Activated gamma-delta T cell treated with Interleukin-2 at 50 U/mL for 16 hours (primary cell): ENCODE measurements at places on chromosomes 3 and 15.

DNA sequence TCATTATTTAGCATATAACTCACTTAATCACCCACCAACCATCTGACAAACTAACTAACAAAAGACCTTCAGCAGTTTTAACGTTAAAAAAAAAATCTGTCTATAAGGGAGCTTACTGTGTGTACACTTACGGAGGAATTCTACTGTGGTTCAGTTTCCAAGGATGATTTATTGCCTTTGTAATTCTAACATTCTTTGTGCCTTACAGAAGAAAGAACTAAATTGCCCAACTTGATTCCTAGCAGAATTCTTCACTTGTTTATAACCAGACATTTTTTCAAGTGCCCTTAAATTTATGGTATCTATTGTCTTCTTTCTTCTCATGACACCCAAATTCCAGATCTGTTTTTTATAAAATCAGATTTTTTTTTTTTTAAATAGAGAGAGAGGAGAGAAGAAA, 119.7 kb upstream of the IGSF10 start:
- DNase-seq = no peak

GRCh38 chr15:96372554-96372953, 42.1 kb downstream of the NR2F2 start:
- DNase-seq = no peak

- DNase-seq = no peak
These were observed 392.7 kb downstream of the LSAMP start for GRCh38 chr3:116052602-116053001.

- DNase-seq = no peak
These were observed 320.9 kb upstream of the ONECUT1 start for GRCh38 chr15:53110999-53111398.

- no peak for DNase-seq
These were observed 2.5 kb upstream of the NCKIPSD start for GRCh38 chr3:48688032-48688736.

- DNase-seq = no peak
These were observed 15.2 kb downstream of the LDHAL6B start for GRCh38 chr15:59221511-59222505.

GRCh38 chr3:39333607-39334006, 4.1 kb downstream of the CCR8 start:
- no peak for DNase-seq

- no peak for DNase-seq
These were observed 91.7 kb downstream of the CEMIP start for GRCh38 chr15:80870893-80871292.

- DNase-seq = no peak
These were observed 12.2 kb downstream of the RRP9 start for GRCh38 chr3:51929420-51930003.

DNA sequence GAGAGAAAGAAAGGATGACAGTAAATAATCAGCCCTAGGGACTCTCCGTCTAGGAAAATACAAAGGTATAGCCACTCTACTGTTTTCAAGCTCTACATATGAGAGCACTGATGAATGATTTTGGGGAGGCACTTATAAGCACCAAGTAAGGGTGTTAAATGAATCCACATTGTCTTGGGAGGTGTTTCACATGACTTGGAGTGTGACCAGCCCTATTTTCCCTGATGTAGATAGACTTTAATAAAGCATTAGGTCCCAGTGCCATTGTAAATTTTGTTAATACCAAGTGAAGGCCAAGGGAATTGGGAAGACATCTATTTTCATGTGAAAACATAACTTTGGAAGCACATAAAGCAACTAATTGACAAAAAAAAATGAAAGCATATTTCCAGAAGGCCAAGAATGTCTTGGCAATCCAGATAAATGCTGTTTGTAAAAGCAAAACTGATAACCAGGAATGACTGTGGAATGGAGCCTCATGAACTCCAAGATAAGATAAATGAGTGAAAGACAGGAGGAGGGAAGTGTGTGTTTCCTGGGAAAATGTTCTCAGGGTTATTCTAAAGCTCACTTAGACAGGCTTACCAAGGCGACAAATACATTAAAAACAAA, 96.0 kb upstream of the MYZAP start:
- DNase-seq = no peak

- no peak for DNase-seq
These were observed 129.2 kb upstream of the SUCLG2 start for GRCh38 chr3:67783281-67784250.

- DNase-seq = no peak
These were observed 96.1 kb downstream of the IGF2BP2 start for GRCh38 chr3:185728630-185729336.

DNA sequence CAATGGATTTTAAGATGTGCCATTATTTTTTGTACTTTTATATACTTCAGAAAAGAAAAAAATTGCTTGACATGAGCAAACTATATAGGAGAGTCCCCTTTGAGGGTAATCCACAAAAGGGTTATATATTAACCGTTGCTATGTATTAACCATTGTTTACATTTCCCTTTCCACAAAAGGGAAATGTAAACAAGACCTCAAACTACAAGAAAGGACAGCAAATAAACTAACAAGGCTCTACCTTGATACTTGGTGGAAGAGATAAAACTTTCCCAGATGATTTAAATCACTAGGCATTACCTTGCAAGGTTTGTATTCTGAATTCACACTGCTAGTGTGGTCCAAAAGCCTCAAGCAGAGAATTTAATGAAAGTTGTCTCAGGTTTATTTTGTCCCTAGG, 616.3 kb upstream of the BCHE start:
- DNase-seq = no peak

DNA sequence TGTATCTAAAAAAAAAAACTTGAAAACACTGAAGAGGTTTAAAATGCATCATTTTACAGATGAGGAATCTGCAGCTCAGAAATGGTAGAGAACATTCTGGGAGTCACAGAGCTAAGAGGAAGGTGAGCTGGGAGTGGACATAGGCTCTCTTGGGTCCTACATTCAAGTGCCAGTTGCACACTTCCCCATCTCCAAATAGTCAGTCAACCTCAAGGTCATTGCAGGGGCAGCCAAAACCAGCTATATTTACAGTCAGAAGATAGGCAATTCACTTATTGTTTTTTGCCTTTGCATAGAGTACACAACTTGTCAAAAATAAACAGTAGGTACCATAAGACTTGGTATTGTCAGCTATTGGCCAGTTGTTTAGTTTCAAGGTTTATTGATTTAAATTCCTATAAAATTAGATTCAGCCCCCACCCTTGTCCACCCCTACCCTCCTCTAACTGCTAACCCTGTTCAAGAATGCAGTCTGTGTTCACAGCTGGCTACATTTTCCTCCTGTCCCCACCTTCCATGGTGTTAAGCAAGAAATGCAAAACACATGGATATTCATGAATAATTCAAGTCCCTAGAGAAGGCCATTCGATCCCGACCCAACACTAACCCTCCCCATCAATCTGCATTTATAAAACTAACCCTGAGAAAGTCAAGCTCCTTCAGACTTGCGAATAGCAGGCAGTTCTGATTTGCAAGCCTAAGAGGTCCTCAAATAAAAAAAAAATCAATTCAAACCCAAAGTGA, 567.0 kb upstream of the MCTP2 start:
- no peak for DNase-seq

DNA sequence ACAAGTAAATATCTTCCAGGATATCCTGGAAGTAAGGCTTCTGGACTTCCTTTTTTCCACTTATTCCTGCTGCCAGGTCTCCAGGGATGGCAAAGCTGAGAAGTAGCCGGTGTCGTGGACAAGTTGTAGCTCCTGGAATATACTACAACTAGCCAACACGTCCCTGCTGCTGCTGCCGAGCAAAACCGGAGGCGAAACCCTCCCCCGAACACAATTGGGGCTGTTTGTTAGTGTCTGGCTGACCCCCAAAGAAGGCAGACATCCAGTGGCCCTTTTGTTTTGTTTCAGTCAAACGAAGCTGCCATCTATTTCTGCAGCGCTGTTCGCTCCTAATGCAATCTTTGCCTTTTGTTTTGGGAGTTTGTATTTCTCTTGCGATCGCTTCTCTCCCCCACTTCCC, 45.3 kb upstream of the EIF5A2 start:
- DNase-seq = no peak

GRCh38 chr3:123202451-123202850, 708 bp downstream of the SEC22A start:
- no peak for DNase-seq

GRCh38 chr15:61200626-61201025, 28.5 kb downstream of the RORA start:
- no peak for DNase-seq

GRCh38 chr15:31384568-31384967, 57.9 kb downstream of the KLF13 start:
- no peak for DNase-seq

DNA sequence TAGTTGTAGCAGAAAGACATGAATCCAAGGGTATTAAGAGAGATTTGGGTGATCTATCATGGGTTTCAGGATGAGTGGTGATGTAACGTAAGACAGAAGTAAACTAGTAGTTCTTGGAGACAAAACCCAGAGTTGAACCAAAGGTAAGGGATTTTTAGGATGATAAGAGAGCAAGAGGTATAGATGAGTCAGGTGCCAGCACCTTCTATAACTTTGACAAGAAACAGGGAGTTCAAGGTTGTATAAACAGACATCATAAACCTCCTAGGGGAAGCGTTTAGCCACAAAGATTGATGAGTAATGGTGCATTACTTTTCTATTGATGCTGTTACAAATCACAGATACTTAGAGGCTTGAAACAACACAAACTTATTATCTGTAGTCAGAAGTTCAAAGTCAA, 447.3 kb upstream of the ARHGEF26 start:
- DNase-seq = no peak

GRCh38 chr3:17201538-17201937, 316.8 kb downstream of the PLCL2 start:
- no peak for DNase-seq
